ENCODE measurements at places on chromosomes 1 and 21. TPM values are rescaled to one million over a fixed set of nuclear protein-coding genes. Genes with fewer than 3 reads are reported as not detected.

The CD1E gene
- not detected for polyA plus RNA-seq

The KRTAP10-6 gene
- polyA plus RNA-seq, result not detected

The OR2M3 gene
- not detected for polyA plus RNA-seq

The MRPS6 gene
- 87.7 TPM for polyA plus RNA-seq

DNA sequence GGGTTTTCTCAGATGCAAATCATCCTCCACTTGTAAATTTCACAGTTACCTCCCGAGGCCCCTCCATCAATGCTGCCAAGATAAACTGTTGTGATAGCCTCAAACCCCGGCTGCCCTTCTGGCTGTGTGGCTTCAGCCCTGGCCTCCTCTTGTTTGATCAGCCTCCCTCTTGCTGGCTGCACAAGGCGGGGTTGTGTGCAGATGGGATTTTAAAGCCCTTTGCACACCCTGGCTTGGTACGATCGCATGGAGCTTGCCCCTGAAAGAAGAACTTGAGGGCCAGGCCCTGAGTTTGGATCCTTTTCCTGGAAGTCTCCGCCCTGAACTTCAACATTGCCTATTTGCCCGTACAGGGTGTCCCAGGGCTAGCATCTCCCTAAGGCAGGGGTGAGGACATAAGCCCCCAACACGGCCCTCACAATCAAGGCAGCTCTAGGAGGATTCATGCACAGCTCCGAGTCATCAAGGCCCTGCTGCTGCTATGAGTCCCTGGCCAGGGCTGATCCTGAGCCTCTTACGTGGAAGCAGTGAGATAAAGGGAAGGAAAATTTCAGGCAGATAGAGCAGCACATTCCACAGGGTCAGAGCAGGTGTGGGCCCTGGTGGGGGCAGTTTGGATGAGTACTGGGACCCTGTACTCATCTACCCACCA, 181.2 kb upstream of the VAMP3 start:
- no peak for DNase-seq

- no peak for DNase-seq
These were observed 15.0 kb downstream of the OXCT2 start for GRCh38 chr1:39755965-39756659.

GRCh38 chr21:25717491-25718147, 17.1 kb downstream of the ATP5PF start:
- DNase-seq, result no peak

DNA sequence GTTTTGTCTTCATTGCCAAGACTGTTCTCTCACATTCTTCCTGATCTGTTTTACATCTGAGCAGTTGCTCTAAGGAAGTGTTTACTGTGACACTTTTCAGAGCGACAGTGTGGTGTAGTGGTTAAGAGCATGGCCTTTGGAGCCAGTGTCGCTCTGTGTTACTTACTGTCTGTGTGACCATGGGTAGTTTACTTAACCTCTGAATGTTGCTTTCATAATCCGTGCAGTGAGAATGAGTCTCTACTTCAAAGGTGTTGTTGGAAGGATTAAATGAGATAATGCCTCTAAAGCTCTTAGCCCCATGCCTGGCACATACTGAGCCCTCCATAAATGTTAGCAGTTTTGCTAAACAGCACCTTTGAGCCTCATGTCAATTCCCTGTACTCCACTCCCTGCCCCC, 35.9 kb upstream of the ZFP69B start:
- no peak for DNase-seq

GRCh38 chr1:234842726-234843641, 233.0 kb upstream of the IRF2BP2 start:
- no peak for DNase-seq

DNA sequence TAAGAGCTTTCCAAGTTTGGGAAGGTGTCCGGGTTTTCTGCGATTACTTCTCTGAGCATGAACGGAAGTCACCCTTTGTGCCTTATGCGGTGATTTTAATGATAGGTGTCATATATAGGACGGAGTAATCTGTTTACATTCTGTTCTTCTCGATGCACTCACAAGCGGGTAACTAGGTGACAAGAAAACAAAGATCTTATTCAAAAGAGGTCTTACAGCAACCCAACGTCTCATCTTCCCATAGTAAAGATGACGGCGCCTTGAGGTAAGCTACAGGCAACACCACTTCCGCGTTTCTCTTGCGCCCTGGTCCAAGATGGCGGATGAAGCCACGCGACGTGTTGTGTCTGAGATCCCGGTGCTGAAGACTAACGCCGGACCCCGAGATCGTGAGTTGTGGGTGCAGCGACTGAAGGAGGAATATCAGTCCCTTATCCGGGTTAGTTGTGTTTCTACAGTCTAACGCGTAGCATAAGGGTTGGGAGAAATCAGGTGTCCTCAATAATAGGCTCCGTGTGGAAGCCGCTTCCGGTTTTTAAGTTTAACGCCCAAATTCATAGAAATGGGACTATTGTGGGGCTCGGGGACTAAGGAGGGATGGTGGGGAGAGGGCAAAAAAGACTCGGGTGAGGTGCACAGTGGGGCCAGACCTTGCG, at the start of gene UFC1:
TSS of gene UFC1 (plus strand) at position 297 of the 656 bp plus-strand sequence. CDS start at position 317, 20 bp downstream.
- peak; percentile 94 for DNase-seq

DNA sequence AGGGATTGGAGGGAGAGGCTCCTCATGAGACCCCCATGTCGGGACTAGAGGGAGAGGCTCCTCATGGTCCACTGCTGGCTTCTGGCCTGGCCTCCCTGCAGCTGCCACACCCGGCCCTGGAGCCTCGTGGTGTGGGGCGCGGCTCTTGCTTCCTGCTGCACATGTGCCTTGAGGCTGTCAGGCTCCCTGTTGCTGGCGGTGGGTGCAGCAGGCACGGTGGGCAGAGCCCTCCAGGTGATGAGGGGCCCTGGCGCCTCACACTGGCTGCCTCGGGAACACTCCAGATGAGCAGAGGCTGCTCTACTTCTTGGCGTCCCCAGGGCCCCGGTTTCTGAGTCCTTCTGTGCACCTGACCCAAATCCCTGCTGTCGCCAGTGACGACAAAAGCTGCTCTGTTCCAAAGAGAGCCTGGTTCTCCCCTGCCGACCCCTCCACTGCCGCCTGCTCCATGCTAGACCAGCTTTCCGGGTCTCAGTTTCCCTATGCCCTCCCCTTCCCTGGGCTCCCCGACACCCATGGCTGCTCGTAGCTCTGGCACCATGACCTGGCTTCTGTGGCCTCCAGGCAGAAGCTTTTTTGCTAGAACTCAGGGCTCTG, 9.7 kb upstream of the ATAD3B start:
- no peak for DNase-seq

GRCh38 chr1:173475564-173476196, 1.5 kb upstream of the PRDX6 start:
- DNase-seq, result no peak

DNA sequence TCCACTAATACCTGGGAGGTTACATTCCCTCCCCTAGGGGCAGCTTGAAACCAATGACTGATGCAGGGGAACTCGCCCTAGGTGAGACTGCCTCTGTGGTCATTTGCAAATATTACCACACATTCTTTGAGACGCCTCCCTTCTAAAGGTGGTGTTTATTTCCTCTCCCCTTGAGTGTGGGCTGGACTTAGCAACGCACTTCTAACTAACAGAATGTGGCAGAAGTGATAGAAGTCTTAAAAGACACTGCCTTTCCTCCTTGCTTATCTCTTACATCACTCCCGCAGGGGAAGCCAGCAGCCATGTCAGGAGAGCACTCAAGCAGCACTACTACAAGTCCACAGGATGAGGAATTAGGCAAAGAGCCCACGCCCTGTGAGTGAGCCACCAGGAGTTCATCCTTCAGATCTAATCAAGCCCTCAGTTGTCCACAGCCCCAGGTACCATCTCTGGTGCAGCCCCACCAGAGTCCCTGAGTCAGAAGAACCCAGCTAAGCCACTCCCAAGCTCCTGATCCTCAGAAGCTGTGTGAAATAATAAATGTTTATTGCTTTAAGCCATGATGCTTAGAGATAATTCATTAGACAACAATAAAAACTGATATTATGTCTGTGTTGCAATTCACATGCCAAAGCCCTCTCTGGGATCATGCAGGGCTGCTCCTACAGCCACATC, 14.8 kb upstream of the MATN1 start:
- no peak for DNase-seq

DNA sequence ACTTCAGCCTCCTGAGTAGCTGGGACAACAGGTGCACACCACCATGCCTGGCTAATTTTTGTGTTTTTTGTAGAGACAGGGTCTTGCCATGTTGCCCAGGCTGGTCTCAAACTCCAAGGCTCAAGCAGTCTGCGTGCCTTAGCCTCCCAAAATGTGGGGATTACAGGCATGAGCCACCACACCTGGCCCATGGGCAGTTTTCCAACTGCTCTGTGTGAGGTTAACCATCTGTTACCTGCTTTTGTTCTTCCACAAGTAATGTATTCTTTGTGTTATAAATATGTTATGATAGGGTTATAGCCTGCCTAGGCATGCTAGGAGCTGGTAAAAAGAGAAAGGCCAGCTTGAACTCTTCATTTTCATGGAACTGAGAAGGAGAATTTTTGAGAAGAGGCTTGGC, 30.7 kb downstream of the TUFT1 start:
- DNase-seq, result no peak

- DNase-seq, result no peak
These were observed 41.4 kb upstream of the PCBP3 start for GRCh38 chr21:45602106-45602505.
